Melanocyte of skin (primary cell): ENCODE measurements at places on chromosomes 7 and 10. TPM values are rescaled to one million over a fixed set of nuclear protein-coding genes. Genes with fewer than 3 reads are reported as not detected.

The FIS1 gene
- 138 and 179 TPM in 2 replicates for total RNA-seq

The VWC2 gene
- total RNA-seq: under 0.01 TPM in 1 of 2 replicates, not detected in the other

The STEAP2 gene
- 1.4 and 3.3 TPM in 2 replicates for total RNA-seq

The SLC26A3 gene
- total RNA-seq: not detected in 2 replicates

The GIMAP8 gene
- total RNA-seq: not detected in 2 replicates

The TRPV6 gene
- total RNA-seq: not detected in 2 replicates

The CACNA2D1 gene
- total RNA-seq: 18.9 and 30.2 TPM in 2 replicates

The PTN gene
- 0.15 and 0.33 TPM in 2 replicates for total RNA-seq

The GRID2IP gene
- not detected in 2 replicates for total RNA-seq

The ADAMTS14 gene
- under 0.01 and 1.5 TPM in 2 replicates for total RNA-seq

The TMEM196 gene
- not detected in 2 replicates for total RNA-seq

The PLAU gene
- total RNA-seq: 0.69 and 1.5 TPM in 2 replicates
